Left ventricle myocardium inferior (tissue), 1 donor: ENCODE measurements at places on chromosomes 6 and 20. TPM values are rescaled to one million over a fixed set of nuclear protein-coding genes. Genes with fewer than 3 reads are reported as not detected.

The BTBD9 gene
- 16.5 TPM for total RNA-seq

The SLC22A2 gene
- not detected for total RNA-seq

The KIF13A gene
- 85.7 TPM for total RNA-seq

The RIPOR2 gene
- 3.1 TPM for total RNA-seq

DNA sequence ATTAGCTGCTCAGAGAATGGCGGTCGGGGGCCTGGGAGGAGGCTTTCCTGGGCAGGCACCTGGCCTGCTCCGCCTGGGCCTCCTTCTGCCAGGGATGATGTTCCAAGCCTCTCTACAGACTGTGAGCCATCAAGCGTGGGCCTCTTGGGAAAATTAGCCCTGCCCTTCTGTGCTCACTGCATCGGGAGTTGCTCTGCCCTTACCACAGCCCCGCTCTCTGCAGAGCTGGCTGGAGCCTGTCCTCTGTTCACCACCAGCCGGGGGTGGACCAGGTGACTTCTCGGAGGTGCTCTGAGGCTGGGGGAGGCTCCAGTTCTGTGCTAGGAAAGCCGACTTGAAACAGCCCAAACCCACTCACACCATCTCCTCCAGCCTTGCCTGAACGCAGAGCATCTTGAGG is 24.2 kb downstream of the MDGA1 start:
- DNase-seq: no peak
